ENCODE measurements at places on chromosomes 13 and 19.

GRCh38 chr19:46368116-46368515 is 21.2 kb downstream of the PPP5C start:
- no peak for DNase-seq
- peaks cover 3% of the 10 kb centered on the region for H3K4me1 ChIP-seq
- no peak overlapping the region for H3K4me3 ChIP-seq
- H3K27me3 ChIP-seq = no peaks in the 10 kb centered on the region
- H3K36me3 ChIP-seq = peaks cover 41% of the 10 kb centered on the region

DNA sequence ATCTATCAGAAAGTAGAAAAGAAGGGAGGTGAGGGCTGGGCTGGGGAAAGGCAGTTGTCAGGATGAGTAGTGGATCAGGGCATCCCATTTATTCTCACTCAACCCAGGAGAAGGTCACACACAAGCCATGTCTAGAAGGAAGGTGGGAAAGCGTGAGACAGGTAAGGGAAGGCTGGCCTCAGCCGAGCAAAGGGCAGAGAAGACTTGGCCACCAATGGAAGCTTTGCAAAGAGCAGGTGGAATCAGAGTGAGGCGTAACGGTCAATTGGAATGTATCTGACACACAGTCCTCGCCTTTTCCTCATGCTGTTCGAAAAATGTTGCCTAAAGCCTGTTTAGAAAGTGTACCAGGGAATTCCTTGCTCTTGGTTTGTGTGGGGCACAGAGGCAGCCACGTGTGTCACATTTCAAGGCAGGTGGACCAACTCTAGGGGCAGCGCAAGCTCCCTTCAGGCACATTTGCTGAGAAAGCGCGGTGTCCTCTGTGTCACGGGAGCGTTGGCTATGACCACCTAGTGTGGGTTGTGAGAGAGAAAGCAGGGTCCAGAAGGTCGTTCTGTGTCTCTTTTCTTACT is 118.8 kb upstream of the SPATA13 start:
- H3K27ac ChIP-seq = no peak overlapping the region
- H3K4me3 ChIP-seq = no peak overlapping the region
- no peaks in the 10 kb centered on the region for H3K27me3 ChIP-seq

- H3K27me3 ChIP-seq = no peaks in the 10 kb centered on the region
- H3K36me3 ChIP-seq = no peaks in the 10 kb centered on the region
- H3K4me1 ChIP-seq = no peaks in the 10 kb centered on the region
- no peak overlapping the region for H3K27ac ChIP-seq
- no peak for DNase-seq
- H3K4me3 ChIP-seq = no peak overlapping the region
Observed at GRCh38 chr13:29730253-29730652, 120.2 kb downstream of the UBL3 start.

DNA sequence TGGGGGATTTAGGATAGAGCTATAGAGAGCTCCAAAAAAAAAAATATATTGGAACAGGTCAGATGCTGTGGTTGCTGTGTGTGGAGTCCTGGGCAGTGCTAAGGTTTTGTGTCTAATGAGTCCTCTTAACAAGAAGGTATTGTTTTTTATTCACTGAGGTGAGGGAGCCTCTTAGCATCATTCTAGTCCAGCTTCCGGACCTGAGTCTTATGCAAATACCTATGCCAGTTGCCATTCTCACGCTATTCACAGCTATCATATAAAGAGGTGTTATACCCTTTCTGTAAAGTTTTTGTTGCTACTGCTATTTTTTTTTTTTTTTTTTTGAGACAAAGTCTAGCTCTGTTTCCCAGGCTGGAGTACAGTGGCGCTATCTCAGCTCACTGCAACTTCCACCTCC is 1.4 kb downstream of the NLRP2 start:
- peak overlapping the region; percentile 84 for H3K4me3 ChIP-seq
- no peaks in the 10 kb centered on the region for H3K27me3 ChIP-seq
- no peaks in the 10 kb centered on the region for H3K4me1 ChIP-seq
- no peak overlapping the region for H3K27ac ChIP-seq
- peaks cover 17% of the 10 kb centered on the region for H3K36me3 ChIP-seq
- DNase-seq = no peak

DNA sequence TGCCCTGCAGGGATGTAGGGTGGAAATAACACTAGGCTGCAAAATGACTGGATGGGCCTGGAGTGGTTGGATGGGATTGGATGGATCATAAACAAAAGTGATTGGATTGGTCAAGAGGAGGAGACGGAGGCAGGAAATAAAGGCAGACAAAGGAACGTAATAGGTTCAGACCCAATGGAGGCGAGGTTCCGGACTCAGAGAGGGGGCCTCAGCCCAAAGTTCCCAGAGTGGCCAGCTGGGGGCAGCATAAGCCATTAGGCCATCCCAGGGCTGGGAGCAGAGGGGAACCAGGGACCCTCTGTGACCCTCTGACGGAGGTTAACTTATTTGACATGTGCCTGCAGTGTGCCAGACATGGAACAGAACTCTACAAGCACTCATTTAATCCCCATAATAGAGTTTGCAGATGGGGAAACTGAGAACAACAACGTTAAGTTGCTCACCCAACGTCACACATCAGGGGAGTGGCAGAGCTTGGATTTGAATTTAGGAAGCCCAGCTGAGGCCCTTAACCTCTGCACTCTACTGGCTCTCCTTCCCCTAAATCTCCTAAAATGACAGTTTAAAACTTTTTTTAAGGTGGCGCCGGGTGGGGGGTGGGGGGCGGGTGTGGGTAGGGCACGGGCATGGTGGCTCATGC is 15.3 kb upstream of the MAP1S start:
- no peaks in the 10 kb centered on the region for H3K36me3 ChIP-seq
- H3K4me1 ChIP-seq = no peaks in the 10 kb centered on the region
- H3K4me3 ChIP-seq = no peak overlapping the region

DNA sequence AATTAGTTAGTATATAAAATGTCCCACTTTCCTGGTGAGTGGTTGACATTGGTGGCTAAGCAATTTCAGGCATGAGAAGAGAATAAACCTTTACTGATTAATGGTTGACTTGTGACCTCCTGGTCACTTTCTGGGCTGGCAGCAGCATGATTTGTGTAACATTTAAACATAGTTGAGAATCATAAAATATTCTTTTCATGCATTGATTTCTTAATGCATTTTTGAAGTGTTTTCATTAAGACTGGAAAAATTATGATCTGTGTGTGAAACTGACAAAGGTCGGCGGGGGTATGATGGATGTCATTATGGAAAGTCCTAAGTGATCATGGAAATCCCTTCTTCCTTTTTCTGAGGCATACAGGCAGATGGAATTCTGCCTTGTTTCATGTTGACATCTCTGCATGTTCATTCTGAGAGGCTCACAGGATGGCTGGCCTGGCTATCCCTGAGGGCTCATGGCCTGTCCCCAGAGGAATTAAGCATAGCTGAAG is 98.7 kb upstream of the RNF113B start:
- H3K4me3 ChIP-seq = no peak overlapping the region
- no peaks in the 10 kb centered on the region for H3K36me3 ChIP-seq
- DNase-seq = no peak
- H3K27me3 ChIP-seq = no peaks in the 10 kb centered on the region
